Activated CD8-positive, alpha-beta memory T cell treated with anti-CD3 and anti-CD28 coated beads for 4 hours (primary cell): ENCODE measurements at places on chromosomes 12 and 14.

DNA sequence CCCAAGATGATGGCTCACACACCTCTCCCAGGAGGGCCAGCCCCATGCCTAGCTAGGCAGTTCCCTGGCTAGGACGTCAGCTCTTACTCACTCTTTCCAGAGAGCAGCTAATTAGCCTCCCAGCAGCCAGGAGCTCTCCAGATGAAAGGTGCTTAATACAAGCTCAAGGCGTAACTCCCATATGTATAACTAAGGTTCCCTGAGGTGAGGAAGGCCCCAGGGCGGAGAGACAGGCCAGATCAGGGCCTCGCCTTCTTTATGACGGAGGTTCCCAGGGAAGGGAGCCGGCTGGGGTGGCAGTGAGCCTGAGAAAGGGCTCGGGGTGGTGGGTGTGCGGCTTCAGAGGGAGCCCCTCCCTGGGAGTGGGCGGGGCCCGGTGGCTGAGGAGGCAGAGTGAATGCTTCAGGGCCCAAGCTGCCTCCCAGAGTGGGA is 26.4 kb upstream of the ZFP36L1 start:
- DNase-seq: no peak

GRCh38 chr12:107539196-107539939 is 146.2 kb upstream of the PWP1 start:
- no peak for DNase-seq

- no peak for DNase-seq
These were observed 9.4 kb upstream of the FLRT2 start for GRCh38 chr14:85520581-85520980.

DNA sequence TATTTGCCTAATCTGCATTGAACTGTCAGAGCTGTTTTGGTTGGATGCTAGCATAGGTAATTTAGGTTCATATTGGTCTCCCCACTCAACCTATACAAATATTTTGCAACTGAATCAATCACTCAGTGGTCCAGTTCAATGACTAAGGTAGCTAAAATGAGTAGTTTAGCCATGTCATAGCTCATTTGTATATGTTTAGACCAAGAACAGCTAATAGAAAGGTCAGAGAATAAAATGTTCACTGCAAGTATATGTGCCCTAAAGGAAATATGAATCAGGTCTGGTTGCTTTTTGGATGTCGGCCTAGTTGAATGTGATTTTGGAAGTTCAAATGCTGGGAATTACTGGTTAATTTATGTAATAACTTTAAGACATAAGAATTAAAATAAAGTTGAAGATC is 883.9 kb downstream of the LRFN5 start:
- DNase-seq: no peak

DNA sequence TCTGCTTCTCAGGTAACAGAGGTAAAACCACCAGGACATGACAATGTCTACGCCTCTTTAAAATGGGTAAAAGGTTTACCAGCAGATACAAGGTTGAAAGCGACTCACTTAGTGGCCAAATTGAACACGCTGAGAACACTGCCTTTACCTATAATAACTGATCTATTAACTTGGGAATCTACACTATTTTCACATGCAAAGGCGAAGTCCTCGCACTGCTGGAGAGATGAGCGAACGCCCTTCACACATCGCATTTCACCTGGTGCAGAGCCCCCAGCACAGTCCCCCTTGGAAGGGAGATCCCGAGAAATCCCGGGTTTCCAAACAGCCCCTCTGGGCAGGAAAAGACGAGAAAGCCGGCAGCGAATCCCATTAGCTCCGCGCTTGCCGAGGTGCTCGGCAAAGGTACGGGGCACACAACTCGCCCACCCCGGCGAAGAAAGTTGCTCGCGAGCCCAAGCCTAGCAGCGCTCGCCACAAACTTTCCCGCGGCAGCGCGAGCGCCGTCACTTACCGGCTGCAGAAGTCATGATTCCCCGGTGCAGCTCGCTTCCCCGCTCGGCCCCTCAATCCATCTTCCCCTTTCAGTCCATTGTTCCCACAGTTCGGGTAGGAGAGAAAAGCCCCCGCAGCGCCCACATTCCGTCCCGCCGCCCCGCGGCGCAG is 423 bp downstream of the FGD6 start:
- no peak for DNase-seq
